Stimulated activated CD4-positive, alpha-beta T cell treated with anti-CD3 and anti-CD28 coated beads, Interleukin-4, amount 100 ng/mL, for 24 hours (primary cell): ENCODE measurements at places on chromosomes 12 and 14.

- peak; percentile 68 for DNase-seq
Observed at GRCh38 chr14:49962621-49963020, 69.7 kb downstream of the ARF6 start.

DNA sequence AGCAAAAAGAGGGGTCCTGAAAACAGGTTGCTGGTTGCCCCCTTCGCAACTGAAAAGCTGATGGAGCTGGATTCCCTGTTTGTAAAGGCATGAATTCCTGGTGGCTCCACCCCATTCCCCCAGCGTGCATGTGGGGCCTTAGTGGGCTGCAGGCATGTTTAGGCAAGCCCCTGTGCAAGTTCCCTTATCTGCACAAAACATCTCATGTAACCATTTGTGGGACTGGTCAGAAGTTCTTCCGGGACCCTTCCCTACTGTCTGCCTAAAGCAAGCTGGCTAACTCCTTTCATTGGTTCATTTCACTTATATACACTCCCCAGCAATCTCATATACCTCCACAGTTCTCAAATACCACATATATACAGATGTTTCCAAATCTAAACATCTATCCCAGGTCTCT is 24.0 kb upstream of the HIGD1C start:
- DNase-seq: no peak

DNA sequence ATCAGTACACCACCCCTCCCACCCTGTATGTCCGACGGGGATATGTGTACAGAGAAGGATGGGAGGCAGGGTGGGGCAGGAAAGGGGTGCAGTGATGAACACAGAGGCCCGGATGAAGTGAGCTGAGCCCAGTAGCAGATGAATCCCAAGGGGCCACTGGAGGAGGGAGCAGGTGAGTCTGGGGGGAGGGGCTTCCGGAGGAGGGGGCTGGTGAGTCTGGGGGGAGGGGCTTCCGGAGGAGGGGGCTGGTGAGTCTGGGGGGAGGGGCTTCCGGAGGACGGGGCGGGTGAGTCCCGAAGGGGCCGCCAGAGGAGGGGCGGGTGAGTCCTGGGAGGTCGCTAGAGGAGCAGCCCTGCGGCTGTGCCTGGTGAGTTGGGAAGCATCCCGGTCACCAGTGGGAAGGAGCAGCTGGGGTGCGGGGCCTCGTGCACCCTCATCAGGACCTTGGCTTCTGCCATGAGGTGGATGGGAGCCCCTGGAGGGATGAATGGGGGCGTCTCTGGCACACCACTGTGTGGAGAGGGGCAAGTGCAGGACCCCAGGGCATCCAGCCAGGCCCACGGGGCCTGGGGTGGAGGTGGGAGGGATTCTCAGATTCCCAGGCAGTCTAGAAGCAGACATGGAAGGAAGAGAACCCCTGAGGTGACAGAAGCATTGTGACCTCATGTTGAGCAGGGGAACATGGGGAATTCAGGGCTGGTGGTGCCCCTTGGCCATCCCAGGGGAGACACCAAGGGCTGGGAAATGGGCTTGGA is 14.0 kb downstream of the BEGAIN start:
- DNase-seq: no peak

DNA sequence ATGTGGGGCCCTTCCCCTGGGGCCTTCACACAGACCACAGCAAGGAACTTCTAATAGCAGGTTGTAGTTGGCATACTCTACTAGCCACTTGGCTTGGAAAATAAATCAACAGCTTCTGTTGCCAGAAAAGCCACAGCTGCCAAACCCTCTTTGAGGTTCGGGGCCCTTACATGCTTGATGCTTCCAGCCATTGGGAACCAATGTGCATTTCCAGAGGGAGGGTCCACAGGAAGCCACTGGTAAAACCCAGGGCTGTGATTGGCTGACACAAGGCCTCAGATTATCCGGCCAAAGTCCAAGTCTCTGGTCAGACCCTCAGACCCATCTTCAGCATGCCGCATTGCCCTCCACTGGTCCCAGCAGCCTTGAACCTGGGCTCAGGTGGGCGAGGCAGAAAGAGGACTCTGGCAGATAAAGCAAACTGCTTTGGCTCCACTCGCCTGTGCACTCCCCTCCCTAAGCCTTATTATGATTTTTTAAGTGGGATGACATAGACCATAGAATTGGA is 214.4 kb downstream of the BCL11B start:
- no peak for DNase-seq

GRCh38 chr12:84421103-84421502 is 491.5 kb downstream of the SLC6A15 start:
- no peak for DNase-seq

- DNase-seq: no peak
Observed at GRCh38 chr12:52637299-52637698, 14.7 kb downstream of the KRT2 start.

DNA sequence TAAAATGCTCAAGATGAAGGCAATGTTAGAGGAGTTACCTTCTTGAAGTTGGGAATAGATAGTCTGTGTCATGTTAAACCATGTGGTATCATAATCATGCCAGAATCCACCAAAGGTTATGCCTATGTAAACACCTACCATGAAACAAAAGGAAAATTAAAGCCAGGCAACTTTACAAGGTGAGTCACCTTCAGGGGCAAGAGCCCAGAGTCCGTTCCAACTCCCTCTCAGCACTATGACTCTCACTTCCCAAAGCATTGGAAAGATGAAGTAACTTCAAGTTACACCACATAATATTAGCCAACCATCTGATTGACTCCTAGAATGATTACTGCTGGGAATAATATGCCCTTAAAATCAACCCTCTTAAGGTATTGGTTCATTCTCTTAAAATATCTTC is 38.5 kb downstream of the CATSPERB start:
- no peak for DNase-seq

DNA sequence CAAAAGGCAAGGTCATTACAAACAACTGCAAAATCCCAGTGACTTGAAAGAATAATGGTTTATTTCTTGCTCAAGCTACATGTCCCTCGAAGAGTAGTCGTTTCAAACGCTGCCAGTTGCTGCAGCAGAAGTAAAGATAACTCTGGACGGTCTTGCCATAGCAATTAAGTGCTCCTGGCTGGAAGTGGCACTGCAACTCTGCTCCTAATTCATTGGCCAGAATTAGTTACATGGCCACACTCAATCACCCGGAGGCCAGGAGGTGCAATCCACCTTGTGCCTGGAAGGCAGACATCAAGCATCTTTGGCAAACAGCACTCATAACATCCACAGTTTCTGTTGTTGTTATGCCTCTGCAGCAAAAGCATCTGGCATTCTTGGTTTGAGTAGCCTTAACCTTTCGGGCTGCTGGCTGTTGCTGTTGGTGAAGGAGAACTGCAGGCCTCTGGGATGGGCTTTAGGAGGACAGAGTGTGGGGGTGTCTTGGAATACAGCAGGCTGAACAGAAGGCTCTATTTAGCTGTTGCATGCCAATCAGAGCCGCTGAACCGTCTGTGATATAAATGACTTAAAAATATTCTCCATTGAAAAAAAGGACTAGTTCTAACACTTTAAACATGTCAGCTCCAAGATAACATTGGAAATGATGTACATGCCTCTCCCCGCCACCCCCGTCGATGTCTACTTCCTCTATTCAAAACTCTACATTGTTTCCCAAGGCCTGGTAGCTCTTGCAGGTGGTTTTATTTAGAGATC is 123.5 kb upstream of the DYRK2 start:
- DNase-seq: no peak

DNA sequence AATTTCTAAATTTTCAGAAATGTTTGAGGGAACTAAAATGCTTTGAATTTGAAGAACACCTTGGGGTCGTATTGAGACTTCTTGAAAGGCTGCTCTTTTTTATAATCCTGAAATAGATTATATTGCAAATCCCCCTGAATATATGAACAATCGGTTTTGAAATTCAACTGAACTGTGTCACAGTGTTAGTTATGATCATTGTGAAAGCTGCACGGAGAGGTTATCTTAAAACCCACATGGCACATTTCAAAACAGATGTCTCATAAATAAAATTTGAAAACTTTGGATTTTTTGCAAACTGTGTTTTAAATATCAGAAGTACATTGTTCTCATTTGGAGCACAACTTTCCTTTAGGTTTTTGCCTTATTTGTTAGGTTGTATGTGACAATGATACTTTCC is 218.4 kb downstream of the TMEM117 start:
- DNase-seq: no peak

DNA sequence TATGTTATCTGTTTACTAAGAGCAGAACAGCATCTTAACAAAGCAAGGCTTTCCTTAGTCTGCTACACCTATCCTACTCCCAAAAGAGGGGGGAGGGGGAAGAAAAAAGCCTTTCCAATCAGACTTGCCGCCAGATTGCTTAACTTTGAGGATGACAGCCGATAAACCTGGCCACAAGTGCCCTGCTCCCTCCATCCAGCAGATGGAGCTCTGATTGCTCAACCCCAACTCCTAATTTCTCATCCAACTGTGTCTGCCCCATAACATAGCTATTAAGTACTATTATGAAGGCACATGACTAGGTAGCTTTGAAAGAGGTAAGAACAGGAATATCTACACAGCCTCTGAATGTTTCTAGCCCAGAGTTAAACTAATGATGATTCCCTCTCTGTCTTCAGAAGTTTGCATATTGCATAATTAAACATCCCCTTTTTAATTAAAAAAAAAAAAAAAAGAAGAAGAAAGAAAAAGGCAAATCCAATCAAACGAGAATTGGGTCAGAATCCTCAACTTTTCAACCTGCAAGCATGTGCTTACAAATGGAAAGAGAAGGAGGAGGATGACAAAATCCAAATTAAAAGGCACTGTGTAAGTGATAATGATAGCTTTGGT is 247.4 kb downstream of the GALC start:
- DNase-seq: peak; percentile 6

- DNase-seq: no peak
Observed at GRCh38 chr14:96143906-96144305, 60.7 kb upstream of the BDKRB2 start.

DNA sequence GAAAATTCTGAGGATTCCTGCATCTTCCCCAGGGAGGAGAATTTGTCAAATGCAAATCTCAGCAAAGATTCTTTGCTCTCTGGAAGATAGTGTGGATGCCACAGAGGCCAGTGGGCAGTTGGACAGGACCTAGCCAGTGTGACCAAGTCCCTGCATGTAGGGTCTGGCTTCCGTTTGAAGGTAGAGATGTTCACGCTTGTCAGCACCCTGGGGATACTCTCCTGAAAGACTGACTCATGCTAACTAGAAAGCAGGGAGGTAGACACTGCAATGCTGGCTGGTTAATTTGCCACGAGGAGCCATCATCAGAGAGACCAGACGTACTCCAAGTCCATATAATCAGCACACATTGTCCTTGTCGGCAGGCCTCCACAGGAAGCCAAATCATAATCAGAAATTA is 130.1 kb downstream of the SAMD4A start:
- DNase-seq: no peak

DNA sequence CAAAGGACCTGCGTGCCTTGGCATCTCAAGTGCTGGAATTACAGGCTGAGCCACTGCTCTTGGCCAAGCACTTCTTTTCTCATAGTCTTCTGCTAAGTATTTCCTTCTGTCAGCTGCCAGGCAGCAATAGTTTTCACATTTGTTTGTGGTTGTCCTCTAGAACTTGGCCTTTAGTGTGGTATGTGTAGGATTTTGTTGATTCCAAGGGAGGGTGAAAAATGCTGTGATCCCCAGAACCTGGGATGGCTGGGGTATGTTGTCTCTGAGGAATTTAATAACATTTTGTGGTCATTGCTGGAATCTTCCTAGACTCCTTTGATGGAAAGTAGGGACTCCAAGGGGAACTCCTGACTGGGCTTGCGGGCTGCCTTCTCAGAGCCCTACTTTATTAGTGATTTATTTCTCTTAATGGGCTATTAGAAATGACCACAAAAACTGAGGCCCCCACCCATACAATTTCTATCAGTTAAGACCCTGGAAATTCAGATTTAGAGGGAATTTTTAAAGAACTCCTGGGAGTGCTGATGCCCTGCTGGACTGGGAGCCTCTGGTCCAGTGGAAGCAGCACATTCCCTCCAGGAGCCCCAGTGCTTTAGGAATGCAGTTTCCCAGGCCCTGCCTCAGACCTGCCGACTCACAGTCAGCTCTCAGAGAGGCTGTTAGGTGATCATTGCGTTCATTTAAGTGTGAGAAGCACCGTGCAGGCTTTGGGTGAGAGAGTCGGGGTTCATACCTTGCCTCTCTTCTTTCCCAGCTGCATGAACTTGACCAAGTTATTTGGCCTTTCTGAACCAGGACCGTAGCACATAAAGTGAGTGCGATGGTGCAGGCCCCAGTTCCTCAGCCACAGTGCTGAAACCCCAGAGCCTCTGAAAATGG is 22.7 kb downstream of the TRAF3 start:
- no peak for DNase-seq

- DNase-seq: peak; percentile 1
Observed at GRCh38 chr14:76773188-76773885, 12.1 kb downstream of the VASH1 start.

DNA sequence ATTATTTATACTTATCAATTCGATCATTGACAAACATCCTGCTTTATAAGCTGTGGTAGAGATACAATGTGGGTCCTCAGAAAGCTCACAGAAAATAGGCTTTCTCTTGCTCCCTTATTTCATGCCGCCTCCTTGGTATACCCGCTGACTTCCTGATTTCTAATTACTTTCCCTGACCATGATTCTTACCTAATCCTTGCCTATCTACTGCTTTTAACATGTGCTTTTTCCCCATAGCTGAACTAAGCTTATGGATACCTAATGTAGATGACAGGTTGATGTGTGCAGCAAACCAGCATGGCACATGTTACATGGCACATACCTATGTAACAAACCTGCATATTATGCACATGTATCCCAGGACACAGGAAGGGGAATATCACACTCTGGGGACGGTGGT is 65.1 kb downstream of the ITPR2 start:
- no peak for DNase-seq

DNA sequence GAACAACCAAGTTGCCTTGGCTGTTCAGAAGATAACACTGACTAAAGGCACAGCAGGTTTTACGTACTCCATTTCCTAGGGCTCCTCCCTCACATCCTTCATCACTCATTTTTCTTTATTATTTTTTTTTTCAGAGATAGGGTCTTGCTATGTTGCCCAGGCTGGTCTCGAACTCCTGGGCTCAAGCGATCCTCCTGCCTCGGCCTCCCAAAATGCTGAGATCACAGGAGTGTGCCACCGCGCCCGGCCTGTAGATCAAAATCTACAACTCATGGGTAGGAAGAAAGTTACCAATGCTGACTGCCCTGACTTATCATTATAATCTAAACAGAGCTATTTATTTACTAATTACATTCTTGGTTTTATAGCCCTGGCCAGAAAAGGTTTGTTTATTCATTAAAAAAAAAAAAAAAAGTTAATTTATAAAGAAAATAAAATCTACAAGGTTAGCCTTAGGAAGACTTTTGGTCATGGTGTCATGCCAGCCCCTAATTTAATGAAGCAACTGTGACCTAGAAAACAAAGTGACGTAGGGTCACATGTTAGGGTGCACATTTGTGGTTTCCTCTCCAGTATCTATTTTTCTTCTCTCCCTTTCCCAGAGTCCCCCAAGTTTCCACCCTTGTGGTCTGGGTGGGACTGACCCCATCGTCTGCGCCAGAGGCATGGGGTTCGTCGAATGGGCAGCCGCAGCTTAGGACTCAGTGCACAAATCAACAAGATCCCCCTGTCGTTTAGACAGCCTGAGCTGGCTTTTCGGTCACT is 19.0 kb upstream of the FOXN3 start:
- no peak for DNase-seq
